ENCODE measurements at places on chromosomes 1 and 21. TPM values are rescaled to one million over a fixed set of nuclear protein-coding genes. Genes with fewer than 3 reads are reported as not detected.

RGS4 gene
- 0.24 TPM for polyA plus RNA-seq

- H3K4me3 ChIP-seq = no peak overlapping the region
- DNase-seq = peak; percentile 65
- no peaks in the 10 kb centered on the region for H3K27me3 ChIP-seq
- no peak overlapping the region for H3K27ac ChIP-seq
- peaks cover 11% of the 10 kb centered on the region for H3K4me1 ChIP-seq
- H3K36me3 ChIP-seq = no peaks in the 10 kb centered on the region
Observed at GRCh38 chr1:226649780-226650179, 89.3 kb downstream of the ITPKB start.

- H3K27me3 ChIP-seq = no peaks in the 10 kb centered on the region
- H3K27ac ChIP-seq = no peak overlapping the region
- no peaks in the 10 kb centered on the region for H3K4me1 ChIP-seq
Observed at GRCh38 chr1:244545511-244545910, 84.4 kb downstream of the CATSPERE start.

DNA sequence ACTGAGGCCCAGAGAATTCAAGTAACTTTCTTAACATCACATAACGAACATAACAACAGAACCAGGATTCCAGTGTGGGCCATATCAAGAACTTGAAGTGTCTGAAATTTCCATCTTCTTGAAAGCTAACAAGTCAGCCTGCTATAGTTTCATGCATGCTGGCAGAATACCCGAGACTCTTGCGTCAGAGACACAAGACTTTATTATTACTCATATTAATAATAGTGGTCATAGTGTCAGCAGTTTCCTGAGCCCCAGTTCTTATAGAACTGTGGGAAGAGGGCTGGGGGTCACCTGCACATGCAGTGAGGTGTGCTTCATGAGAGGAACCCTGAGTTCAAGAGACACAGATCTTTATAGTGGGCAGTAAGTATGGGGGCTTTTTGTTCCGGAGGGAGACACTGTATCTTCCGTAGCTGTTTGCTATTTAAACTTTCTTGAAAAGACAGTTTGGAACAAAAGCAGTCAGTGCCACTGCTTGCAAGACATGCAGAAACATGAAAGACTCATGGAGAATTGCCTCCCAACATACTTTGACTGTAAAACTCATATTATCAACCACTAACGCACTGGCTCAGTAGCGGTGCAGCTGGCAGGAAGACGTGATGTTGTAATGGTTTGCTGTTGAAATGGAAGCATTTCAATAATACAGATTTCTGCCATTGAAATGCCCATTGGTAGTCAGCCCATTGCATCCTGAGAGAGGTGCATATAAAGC, 339.2 kb downstream of the ADGRL2 start:
- DNase-seq = no peak
- no peak overlapping the region for H3K27ac ChIP-seq
- H3K4me3 ChIP-seq = no peak overlapping the region
- H3K36me3 ChIP-seq = no peaks in the 10 kb centered on the region
- peaks cover 10% of the 10 kb centered on the region for H3K4me1 ChIP-seq

DNA sequence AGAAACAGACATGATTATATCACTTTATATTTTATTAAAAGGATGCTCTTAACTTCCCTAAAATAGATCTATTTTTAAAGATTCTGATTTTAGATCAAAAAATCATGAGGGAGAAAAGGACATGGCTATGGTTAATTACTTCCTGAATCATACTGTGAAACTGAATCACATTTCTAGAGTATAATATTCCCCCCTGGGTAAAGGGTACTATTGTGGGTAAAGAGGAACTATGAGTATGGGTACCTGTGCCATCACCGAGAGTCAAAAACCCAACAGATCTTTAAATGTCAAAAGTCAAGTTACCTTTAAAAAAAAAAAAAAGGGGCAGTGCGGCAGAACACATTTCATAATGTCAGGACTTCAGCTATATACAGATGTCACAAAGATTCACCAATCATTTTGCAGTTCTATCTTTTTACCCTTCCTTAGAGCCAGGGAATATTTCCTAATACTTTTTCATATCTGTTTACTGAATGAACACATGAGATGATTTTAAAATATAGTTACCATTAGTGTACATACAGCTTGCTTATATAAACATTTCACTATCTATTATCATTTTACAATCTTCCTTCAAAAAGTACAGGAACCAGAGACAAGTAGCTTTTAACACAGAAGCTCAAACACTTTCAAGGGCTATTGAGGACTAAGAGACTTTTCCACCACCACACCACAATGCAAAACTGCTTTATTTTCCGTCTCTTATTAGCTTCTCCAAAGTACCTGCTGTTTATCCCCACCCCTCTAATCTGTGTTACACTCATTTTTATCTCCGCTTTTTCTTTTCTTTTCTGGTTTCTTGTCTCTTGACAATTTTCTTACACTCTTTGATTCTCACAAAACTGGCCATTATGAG, 45.0 kb downstream of the EVI5 start:
- H3K4me3 ChIP-seq = no peak overlapping the region
- DNase-seq = no peak
- H3K27ac ChIP-seq = no peak overlapping the region
- no peaks in the 10 kb centered on the region for H3K4me1 ChIP-seq
